Lower lobe of right lung (tissue), 2 donors: ENCODE measurements at places on chromosomes 2 and 18. TPM values are rescaled to one million over a fixed set of nuclear protein-coding genes. Genes with fewer than 3 reads are reported as not detected.

DNA sequence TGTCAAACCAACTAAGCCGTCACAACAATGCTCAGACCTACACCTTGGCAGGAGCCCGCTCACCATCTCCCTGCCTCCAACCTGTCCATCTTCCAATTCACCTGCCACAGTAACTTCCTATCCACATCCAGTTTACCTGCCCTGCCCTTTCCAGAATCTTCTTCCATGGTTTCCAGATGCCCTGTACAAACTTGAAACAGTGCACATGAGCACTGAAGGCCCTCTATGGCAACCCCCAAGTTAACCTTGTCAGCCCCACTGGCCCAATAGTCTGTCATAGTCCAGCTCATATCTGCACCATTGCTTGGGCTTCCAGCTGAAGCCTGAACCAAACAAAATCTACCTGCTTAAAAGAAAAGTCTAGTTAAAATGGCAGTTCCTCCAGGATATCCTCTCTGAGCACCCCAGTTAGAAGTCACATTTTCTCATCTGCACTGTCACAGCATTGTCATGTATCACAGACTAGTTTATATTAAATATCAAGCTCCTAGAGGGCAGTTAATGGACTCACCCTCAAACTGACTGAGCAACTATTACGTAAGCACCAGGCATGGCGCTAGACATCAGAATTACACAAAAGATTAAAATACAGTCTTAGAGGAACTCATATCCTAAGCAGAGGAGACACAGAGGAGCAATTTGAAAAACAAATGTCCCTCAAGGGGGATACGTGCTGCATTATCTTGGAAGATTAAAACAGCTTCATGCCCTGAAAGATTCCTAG, 11.6 kb downstream of the NFE2L2 start:
- DNase-seq = no peak
- no peaks in the 10 kb centered on the region for H3K36me3 ChIP-seq

DNA sequence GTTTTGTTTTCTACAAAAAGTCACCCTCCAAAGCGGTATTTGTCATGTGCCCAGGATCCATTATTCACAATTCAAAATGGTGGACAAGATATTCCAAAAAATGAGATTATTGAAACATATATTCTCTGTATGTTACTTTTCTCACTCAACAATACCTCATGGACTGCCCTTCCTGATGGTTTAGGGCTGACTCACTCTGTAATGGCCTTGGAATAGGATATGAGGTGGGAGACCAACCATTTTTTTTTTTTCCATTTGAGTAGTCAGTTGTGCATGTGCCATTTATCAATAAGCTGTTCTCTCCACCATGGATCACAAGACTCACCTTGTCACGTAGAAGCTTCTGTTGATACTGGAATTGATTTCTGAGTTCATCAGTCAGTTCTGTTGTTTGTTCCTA, 64.5 kb downstream of the LYPD6 start:
- no peak for DNase-seq
- no peaks in the 10 kb centered on the region for H3K4me1 ChIP-seq
- H3K27me3 ChIP-seq = no peaks in the 10 kb centered on the region
- H3K27ac ChIP-seq = no peak overlapping the region

GRCh38 chr2:201090574-201090973, 18.8 kb downstream of the NDUFB3 start:
- no peak overlapping the region for H3K4me3 ChIP-seq
- no peak overlapping the region for H3K27ac ChIP-seq
- peaks cover 37% of the 10 kb centered on the region for H3K36me3 ChIP-seq
- H3K27me3 ChIP-seq = no peaks in the 10 kb centered on the region
- no peak for DNase-seq

DNA sequence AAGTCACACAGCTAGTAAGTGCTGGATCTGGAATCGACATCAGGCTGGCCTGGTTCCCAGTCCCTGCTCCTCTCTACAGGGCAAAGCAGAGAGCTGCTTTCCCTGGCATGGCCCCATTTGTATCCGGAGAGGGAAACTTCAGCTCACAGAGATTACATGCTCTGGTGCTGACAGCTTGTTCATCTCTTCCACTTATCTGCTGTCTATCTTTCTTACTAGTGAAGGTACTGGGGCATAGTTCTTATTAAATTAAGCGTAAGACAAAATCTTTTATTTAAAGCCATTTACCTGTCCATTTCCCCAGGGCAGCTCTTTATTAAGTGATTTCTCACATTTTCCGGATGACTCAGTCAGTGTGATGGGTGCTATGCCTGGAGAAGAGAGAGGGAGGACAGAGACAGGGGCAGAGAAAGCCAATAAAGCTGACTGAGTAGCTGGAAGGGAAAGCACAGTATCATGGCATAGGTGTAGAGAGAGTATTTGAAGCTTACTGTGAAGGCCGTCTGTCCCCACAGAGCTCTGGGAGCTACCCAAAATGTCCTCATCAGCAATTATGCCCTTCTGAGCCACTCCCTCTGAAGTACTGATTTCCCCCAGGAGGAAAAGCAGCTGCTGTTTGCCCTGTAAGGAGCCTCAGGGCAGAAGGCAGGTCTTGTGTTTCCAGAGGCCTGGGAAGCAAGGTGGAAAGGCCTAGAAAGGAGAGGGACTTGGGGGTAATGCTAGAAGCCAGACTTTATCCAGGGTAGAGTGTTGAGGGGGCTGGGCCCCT, 44.1 kb upstream of the EPAS1 start:
- H3K27me3 ChIP-seq = no peaks in the 10 kb centered on the region
- no peak for DNase-seq
- H3K36me3 ChIP-seq = no peaks in the 10 kb centered on the region
- H3K27ac ChIP-seq = no peak overlapping the region
- H3K4me3 ChIP-seq = no peak overlapping the region

- no peaks in the 10 kb centered on the region for H3K36me3 ChIP-seq
- H3K27me3 ChIP-seq = no peaks in the 10 kb centered on the region
- no peak overlapping the region for H3K4me3 ChIP-seq
- H3K27ac ChIP-seq = no peak overlapping the region
These were observed 135.1 kb downstream of the CELF4 start for GRCh38 chr18:37430357-37431076.

The LNPK gene
- total RNA-seq = 32.3 TPM

The OSR1 gene
- total RNA-seq = 15.5 TPM

DNA sequence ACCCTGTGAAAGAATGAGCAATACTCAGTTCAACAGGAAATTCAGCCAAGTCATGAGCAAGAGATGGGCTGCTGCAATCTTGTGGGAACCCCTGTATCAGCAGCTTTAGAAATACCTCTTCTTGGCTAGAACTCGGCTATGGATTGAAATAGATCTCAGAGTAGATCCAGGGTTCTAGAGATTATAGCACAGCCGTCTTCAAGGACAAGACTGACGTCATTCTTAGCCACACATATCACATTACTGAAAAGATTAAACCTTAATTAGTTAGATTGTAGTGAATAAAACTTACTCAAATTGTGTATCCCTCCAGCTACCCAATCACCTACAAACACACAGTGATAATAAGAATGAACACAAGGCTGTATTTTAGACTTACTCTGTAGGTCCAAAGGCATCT, 776.4 kb downstream of the EPHA4 start:
- H3K27me3 ChIP-seq = no peaks in the 10 kb centered on the region
- H3K36me3 ChIP-seq = no peaks in the 10 kb centered on the region
- no peak overlapping the region for H3K4me3 ChIP-seq
